ENCODE measurements at places on chromosomes 2 and 18. TPM values are rescaled to one million over a fixed set of nuclear protein-coding genes. Genes with fewer than 3 reads are reported as not detected.

DNA sequence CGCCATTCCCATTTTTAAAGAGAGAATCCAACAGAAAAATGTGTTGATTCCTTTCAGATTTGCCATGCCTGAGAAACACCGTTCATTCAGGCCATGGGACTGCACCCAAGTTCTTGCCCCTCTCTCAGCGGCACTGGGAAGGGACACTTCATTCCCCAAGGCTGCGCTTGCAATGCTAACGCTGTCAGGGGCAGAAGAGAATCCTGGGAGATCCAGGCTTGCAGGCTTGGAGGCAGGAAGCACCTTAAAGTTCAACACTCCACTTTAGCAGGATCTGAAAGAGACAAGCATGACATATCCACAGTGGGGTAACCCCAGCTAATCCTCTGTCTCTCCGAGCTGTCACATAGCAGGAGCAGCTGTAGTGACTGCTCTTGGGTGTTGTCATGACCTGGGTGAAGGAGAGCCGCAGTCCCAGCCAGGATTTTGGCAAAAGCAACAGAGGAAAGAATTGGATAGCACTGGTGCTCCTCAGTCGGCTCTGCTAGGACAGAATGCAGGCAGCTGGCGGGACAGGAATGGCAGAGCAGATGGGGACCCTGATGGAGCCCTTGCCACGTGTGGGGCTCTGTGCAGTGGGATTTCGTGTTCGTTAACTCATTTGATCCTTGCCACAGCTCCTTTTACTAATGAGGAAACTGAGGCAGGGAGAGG lies 22.0 kb upstream of the ODC1 start:
- DNase-seq: no peak

DNA sequence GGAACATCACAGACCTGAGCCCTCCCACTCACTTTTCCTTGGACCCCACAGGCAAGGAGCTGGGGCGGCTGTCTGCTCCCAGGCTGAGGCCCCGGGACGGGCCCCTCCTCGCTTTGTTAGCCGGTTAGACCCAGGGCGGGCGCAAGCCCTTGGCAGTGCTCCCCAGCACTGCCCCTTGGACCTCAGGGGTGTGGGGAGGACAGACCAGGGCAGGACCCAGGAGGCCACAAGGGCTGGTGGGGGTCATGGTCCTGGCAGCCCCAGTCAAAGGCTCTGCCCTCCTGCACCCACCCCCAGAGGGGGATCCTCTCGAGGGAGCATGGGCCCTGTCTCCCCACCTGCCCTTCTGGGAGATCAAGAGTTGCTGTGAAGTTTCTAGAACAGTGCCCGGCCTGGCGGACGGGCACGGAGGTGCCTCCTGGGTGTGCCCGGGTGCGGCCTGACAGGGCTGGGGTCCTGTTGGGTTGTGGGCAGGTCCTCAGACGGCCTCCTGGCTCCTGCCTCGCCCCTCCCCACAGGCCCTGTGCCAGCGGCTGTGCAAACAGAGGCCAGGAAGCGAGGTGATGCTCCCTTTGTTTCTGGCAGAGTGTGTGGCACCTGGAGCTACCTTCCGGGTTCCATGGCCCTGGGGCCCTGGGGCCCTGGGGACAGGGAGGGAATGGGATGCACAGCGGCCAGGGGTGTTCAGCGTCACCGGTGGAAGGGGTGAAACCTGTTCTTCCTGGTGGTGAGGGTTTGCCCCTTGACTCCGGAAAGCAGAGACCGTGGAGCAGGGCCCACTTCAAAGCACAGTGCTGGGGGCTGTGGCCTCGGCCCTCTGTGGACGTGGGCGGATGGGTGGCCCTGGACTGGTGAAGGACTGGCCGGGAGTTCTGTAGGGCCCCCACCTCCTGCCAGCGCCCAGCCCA lies 2.9 kb upstream of the GAL3ST2 start:
- DNase-seq: no peak

- DNase-seq: no peak
Observed at GRCh38 chr2:18626958-18627650, 37.7 kb upstream of the NT5C1B start.

- DNase-seq: no peak
Observed at GRCh38 chr2:205610437-205610836, 71.9 kb upstream of the NRP2 start.

- DNase-seq: no peak
Observed at GRCh38 chr2:190446193-190446592, 38.0 kb downstream of the MFSD6 start.

DNA sequence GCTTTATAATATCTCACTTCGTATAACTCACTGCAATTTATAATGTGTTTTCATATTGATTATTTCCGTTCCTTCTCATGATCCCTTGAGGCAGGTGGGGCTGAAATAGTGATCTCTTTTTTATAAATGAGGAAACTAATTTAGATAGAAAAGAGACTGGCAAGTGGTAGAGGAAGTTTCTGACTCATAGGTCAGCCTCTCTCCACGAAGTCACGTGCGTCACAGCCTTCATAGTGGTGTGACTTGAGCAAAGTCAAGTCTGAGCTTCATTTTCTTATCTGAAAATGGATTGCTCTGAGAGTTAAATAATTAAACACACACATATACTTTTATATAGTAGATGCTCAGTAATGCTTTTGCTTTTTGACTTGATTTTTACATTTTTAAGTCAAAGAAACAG lies 19.9 kb downstream of the ABCG5 start:
- DNase-seq: peak; percentile 76

DNA sequence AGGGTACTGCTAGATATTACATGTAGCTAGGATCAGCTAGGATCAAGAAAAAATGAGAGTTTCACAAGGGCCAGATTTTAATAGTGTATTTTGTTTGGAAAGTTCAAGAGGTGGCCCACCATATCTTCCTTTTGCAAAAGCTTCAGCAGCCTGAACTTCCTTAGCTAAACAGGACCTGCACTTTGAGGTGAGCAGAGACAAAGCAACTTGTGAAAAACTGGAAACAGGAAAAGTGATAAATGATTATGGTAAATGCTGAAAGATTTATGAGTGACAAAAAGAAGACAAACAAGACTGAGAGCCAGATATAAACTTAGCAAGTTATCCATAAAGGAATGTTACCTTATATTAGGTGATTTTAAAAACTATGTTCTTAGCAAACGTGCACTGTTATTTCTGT lies 123.6 kb downstream of the ZNF521 start:
- DNase-seq: no peak

DNA sequence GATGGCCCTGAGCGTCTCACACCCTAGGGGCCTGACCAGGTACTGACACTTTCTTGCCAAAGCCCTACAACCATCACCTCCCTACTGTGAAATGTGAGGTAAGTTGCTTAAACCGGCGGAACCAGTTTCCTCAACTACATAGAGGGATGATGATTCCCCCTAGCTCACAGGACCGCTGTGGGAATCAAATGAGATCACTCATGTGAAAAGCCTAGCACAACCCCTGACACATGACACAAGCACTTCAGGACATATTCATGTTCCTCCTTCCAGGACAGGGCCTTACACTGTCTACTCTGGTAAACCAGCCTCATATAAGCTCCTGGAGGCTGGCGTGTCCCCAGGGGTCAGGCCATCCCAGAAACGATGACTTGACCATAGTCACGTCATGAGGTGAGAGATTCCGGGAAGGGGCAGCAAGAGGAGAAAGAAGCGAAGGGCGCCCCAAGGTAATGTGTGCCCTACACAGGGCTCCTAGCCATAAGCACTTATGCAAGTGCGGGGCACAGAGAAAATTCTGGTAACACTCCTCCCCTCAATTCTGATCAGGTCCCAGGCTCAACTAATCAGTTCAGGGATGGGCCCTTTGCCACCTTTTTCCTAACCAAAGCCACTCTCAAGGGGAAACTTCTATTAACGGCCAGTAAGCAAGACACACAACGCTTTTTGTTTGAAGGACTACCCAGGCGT lies 49.5 kb downstream of the C2orf42 start:
- DNase-seq: peak; percentile 90

- DNase-seq: no peak
Observed at GRCh38 chr2:30491225-30491624, 44.2 kb downstream of the LCLAT1 start.

GRCh38 chr2:111905990-111906735 lies 7.8 kb downstream of the MERTK start:
- no peak for DNase-seq

- no peak for DNase-seq
Observed at GRCh38 chr2:120594856-120595685, 140.6 kb upstream of the GLI2 start.

DNA sequence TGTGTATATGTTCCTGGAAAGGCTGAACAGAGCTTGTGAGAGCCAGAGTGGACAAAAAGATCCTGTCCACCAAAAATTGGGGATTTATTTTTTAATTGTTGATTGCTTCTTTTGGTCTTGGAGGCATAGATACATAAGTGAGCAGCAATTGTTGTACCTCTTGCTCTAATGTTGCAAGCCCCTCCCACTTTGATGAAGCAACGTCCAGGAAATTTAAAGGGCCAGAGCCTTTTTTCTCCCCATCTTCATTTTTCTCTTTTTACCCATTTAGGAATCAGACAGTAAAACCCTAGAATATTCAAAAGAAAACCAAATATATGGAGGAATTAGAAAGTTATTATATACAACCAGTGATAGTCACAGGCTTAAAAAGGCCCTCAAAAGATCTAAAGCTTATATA lies 871.8 kb upstream of the NRXN1 start:
- DNase-seq: no peak

DNA sequence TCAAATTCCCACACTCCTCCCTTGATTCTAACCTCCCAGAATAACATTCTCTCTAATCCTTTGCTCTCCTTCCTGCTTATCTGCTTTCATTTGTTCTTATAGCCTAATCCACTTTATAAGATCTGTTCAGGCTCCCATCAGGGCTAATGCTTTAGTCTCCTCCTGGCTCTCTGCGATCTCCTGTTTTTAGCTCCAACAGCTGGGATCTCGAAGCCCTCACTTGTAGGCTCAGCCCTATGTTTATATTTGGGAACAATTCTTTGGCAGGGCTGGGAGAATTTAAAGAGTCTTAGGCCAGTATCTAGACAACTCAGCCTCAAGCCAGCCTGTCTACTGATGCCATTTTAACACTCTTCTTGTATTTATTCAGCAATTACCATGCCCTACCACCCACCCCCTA lies 27.2 kb upstream of the RAPH1 start:
- DNase-seq: no peak

DNA sequence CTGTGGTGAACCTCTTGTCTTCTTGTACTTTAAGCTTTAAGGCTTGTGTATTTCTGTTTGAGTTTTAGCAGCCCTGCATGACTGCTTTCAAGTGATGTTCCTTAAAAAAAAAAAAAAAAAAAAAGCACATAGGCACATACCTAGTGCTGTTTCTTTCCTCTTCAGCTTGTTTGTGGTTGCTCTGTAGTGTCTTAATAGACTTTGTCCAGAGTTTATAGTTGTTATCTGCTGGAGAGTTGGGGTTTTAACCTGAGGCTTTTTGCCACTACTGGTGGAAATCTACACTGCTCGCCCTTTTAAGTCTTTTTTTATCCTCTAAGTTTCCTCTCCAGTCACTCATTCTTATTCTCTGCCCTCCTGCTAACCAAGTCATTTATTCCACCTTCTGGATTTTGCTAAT lies 34.5 kb downstream of the AGFG1 start:
- no peak for DNase-seq

DNA sequence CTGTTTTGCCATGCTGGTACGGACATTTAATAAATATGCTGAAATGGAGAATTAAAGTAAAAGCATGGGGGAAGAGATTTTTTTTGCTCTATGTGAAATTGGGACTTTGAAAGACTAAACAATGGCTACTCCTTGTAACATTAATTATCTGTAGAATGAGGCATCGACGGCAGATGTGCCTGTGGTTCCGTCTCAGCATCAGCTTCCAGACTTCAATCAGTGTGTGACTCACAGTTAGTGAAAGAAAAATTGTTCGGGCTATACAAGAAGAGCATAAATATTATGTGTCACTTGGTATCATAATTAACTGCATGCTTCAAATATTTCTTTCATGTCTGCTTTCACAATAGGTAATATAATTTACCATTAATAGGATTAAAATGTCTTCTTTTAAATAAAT lies 117.0 kb upstream of the SMIM21 start:
- DNase-seq: no peak

Gene MYOM1
- total RNA-seq: 1.0 TPM

Gene SPATA3
- 0.76 TPM for total RNA-seq

Gene MAB21L4
- total RNA-seq: not detected

Gene PLA2R1
- not detected for total RNA-seq

Gene C2orf81
- 2.6 TPM for total RNA-seq

Gene ABCB11
- not detected for total RNA-seq

Gene PLB1
- total RNA-seq: 0.25 TPM

Gene EMX1
- not detected for total RNA-seq

Gene MAPK4
- not detected for total RNA-seq

Gene CREG2
- not detected for total RNA-seq
